Right atrium auricular region (tissue), 2 donors: ENCODE measurements at places on chromosomes 11 and 22. TPM values are rescaled to one million over a fixed set of nuclear protein-coding genes. Genes with fewer than 3 reads are reported as not detected.

- no peak for DNase-seq
- H3K4me1 ChIP-seq: peaks cover 4% of the 10 kb centered on the region
- H3K4me3 ChIP-seq: no peak overlapping the region
- no peaks in the 10 kb centered on the region for H3K27me3 ChIP-seq
Measured at GRCh38 chr11:2701898-2702434, 2.2 kb upstream of the KCNQ1OT1 start.

DNA sequence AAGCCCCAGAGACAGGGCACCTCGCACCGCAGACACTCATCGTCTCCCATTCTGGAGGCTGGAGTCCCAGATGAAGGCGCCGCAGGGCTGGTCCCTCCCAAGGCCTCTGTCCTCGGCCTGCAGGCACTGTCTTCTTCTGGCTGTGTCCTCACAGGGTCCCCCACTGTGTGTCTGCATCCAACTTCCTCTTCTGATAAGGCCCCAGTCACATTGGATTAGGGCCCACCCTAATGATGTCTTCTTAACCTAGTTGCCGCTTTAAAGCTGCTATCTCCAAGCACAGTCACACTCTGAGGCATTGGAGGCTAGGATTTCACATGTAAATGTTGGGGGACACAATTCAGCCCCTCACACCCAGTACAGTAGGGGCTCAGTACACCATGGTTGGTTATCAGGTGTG is 48.9 kb downstream of the DHCR7 start:
- no peaks in the 10 kb centered on the region for H3K36me3 ChIP-seq
- no peak overlapping the region for H3K27ac ChIP-seq
- H3K4me3 ChIP-seq: no peak overlapping the region
- H3K4me1 ChIP-seq: no peaks in the 10 kb centered on the region
- no peaks in the 10 kb centered on the region for H3K27me3 ChIP-seq

DNA sequence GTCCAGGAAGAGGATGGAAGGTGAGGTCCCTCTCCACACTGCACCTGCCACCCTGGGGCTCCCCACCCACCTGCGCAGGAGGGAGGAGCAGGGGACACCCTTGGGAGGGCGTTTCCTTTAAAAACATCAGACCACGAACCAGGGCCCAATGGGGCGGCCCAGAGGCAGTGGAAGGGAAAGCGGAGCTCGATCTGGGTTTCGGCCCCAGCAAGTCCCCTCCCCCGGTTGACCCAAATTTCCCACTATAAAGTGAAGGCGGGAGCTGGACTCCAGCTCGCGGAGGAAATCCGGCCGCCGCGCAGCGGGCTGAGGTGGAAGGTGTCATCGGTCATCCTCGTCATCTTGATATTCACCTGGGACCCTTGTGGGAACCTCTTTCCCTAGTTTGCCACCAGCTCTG is 99.3 kb downstream of the WNT7B start:
- no peak overlapping the region for H3K4me3 ChIP-seq
- no peak overlapping the region for H3K27ac ChIP-seq
- no peaks in the 10 kb centered on the region for H3K36me3 ChIP-seq
- H3K27me3 ChIP-seq: no peaks in the 10 kb centered on the region

GRCh38 chr11:88051396-88051795 is 123.8 kb downstream of the RAB38 start:
- H3K27ac ChIP-seq: no peak overlapping the region
- H3K36me3 ChIP-seq: no peaks in the 10 kb centered on the region
- no peak for DNase-seq
- H3K27me3 ChIP-seq: no peaks in the 10 kb centered on the region
- no peaks in the 10 kb centered on the region for H3K4me1 ChIP-seq
- H3K4me3 ChIP-seq: no peak overlapping the region

DNA sequence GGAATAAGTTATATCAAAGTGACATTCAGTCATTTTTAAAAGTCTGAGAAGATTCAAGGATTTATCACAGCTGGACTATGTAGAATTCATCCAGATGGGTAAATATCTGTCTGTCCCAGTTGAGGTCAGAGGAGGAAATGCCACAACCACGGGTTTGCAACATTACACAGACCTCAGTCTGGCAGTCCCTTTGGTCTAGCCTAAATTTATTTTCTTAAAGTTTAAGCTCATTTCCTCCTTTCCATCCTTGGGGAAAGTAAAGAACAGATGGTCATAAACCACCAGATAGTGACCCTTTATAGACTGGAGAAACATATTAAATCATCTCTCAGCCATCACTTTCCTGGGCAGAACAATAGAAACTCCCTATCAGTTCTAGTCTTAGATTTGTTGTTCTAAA is 238.4 kb upstream of the DDI1 start:
- no peak overlapping the region for H3K4me3 ChIP-seq
- DNase-seq: no peak
- H3K27ac ChIP-seq: peak overlapping the region; percentile 35
- H3K36me3 ChIP-seq: no peaks in the 10 kb centered on the region
- no peaks in the 10 kb centered on the region for H3K4me1 ChIP-seq

GRCh38 chr11:34146411-34146810 is 41.0 kb downstream of the NAT10 start:
- H3K27ac ChIP-seq: no peak overlapping the region
- H3K36me3 ChIP-seq: peaks cover 95% of the 10 kb centered on the region
- no peaks in the 10 kb centered on the region for H3K27me3 ChIP-seq
- DNase-seq: no peak

GRCh38 chr11:76426660-76427059 is 18.2 kb upstream of the EMSY start:
- DNase-seq: no peak
- H3K36me3 ChIP-seq: no peaks in the 10 kb centered on the region
- no peaks in the 10 kb centered on the region for H3K27me3 ChIP-seq
- H3K4me1 ChIP-seq: no peaks in the 10 kb centered on the region
- H3K27ac ChIP-seq: no peak overlapping the region

GRCh38 chr11:30550022-30550542 is 36.1 kb downstream of the MPPED2 start:
- no peak overlapping the region for H3K4me3 ChIP-seq
- H3K36me3 ChIP-seq: no peaks in the 10 kb centered on the region
- no peaks in the 10 kb centered on the region for H3K4me1 ChIP-seq
- no peaks in the 10 kb centered on the region for H3K27me3 ChIP-seq
- no peak overlapping the region for H3K27ac ChIP-seq

- DNase-seq: no peak
- H3K27ac ChIP-seq: no peak overlapping the region
- H3K4me1 ChIP-seq: no peaks in the 10 kb centered on the region
- no peaks in the 10 kb centered on the region for H3K36me3 ChIP-seq
- H3K4me3 ChIP-seq: no peak overlapping the region
- no peaks in the 10 kb centered on the region for H3K27me3 ChIP-seq
Measured at GRCh38 chr11:128261011-128261421, 326.3 kb downstream of the ETS1 start.

GRCh38 chr11:2791521-2792380 is 92.0 kb upstream of the KCNQ1OT1 start:
- H3K27ac ChIP-seq: peak overlapping the region; percentile 4
- H3K4me1 ChIP-seq: peaks cover 30% of the 10 kb centered on the region
- no peak for DNase-seq
- H3K36me3 ChIP-seq: no peaks in the 10 kb centered on the region

DNA sequence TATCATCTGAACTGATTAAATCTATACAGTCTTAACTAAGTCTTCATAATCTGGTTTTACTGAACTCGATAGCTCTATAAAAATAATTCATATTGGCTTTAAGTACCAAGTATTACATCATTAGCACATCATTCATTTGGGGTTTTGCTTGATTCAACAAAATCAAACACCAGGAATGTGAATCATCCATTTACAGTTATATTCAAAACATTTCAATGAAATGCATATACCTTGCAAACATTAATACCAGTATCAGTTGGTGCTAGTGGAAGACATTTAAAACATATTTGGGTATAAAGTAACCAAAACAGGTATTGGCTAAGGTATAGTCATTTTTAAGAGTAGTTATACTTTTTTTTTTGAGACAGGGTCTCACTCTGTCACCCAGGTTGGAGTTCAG is 12.2 kb upstream of the CCDC89 start:
- H3K4me3 ChIP-seq: no peak overlapping the region
- no peaks in the 10 kb centered on the region for H3K4me1 ChIP-seq

GRCh38 chr22:46039535-46039934 is 62.6 kb upstream of the WNT7B start:
- no peaks in the 10 kb centered on the region for H3K27me3 ChIP-seq
- H3K4me1 ChIP-seq: no peaks in the 10 kb centered on the region
- no peaks in the 10 kb centered on the region for H3K36me3 ChIP-seq
- no peak for DNase-seq

- no peaks in the 10 kb centered on the region for H3K4me1 ChIP-seq
- H3K27me3 ChIP-seq: no peaks in the 10 kb centered on the region
- H3K4me3 ChIP-seq: no peak overlapping the region
Measured at GRCh38 chr22:32106930-32107329, 52.2 kb downstream of the C22orf42 start.

GRCh38 chr11:45777127-45777969 is 27.6 kb upstream of the SLC35C1 start:
- DNase-seq: no peak
- no peaks in the 10 kb centered on the region for H3K27me3 ChIP-seq
- no peak overlapping the region for H3K4me3 ChIP-seq
- no peaks in the 10 kb centered on the region for H3K36me3 ChIP-seq

DNA sequence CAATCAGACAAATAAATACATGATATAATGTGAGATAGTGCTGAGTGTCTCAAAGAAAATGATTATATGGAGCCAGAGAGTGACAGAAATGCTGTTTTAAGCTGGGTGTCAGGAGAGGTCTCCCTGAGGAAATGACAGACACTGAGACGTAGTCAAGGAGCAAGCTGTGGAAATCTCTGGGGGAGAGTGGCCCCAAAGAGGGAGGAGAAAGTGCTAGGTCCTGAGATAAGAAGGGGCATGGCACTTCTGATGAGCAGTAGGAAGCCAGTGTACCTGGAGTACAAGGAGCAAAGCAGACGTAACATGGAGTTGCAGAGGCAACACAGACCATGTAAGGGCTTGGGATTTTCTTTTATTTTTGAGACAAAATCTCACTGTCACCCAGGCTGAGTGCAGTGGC is 38.8 kb downstream of the ZNF202 start:
- no peak overlapping the region for H3K27ac ChIP-seq
- DNase-seq: no peak
- H3K4me1 ChIP-seq: no peaks in the 10 kb centered on the region
- no peak overlapping the region for H3K4me3 ChIP-seq

GRCh38 chr11:55571828-55572227 is at the start of gene OR4C16:
Gene OR4C16, plus strand, starts transcription at chr11:55572128. Its CDS starts 0 bp downstream, at chr11:55572128.
- DNase-seq: no peak
- no peak within 1 kb of the TSS for H3K27ac ChIP-seq
- H3K4me3 ChIP-seq: no peak within 1 kb of the TSS
- no peaks in the 10 kb centered on the region for H3K36me3 ChIP-seq
- H3K27me3 ChIP-seq: no peaks in the 10 kb centered on the region
- H3K4me1 ChIP-seq: no peaks in the 10 kb centered on the region

GRCh38 chr22:18085188-18085587 is 7.4 kb downstream of the PEX26 start:
- H3K27me3 ChIP-seq: no peaks in the 10 kb centered on the region
- peaks cover 85% of the 10 kb centered on the region for H3K36me3 ChIP-seq
- no peak overlapping the region for H3K27ac ChIP-seq
- H3K4me3 ChIP-seq: no peak overlapping the region

DNA sequence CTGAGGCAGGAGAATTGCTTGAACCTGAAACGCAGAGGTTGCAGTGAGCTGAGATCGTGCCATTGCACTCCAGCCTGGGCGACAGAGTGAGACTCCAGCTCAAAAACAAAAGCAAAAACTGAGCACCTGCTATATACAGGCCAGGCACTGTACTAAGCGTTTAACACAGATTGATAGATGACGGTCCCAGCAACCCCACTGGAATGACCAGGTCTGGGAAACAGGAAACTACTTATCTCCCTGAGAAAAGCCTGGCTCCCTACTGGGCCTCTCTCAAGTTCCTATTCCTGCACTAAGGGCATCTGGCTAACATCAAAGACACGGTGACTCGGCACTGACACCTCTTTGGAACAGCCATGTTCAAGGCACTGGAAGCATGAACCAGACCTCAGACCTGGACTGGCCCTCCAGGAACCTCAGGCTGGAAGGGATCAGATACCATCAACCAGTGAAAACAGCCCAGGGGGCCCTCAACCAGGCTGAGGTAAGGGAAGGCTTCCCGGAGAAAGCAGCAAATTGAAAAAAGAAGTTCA is 16.6 kb downstream of the ARAP1 start:
- no peaks in the 10 kb centered on the region for H3K27me3 ChIP-seq
- H3K27ac ChIP-seq: peak overlapping the region; percentile 71
- H3K36me3 ChIP-seq: no peaks in the 10 kb centered on the region
- no peak for DNase-seq
- H3K4me1 ChIP-seq: no peaks in the 10 kb centered on the region

DNA sequence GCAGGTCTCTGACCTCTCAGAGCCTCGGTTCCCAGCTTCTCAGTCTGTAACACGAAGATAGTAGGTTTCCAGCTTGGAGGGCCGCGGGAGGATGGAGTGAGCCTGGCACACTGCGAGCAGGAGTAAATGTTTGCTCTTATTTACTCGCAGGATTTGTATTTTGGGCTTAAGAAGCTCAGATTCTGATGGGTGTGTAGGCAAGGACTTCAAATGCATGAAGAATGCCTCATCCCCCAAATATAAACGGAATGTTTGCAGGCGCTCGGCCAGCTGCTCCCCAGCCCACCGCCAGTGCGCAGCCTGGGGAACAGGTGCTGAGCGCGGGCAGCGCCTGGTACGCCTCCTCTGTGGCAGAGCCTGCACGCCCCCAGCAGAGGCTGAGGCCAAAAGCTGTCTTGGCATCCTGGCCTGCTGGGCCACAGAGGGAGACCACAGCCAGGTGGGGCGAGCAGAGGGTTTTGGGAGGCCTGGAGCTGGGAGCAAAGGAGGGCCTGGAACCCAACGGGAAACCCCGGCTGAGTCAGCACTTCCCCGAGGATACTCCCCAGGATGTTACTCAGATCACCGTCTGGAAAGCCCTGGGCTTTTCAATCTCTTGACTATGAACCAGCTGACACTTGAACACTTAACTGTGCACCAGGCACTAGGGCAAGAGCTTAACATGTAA is 9.4 kb downstream of the EHD1 start:
- H3K36me3 ChIP-seq: peaks cover 34% of the 10 kb centered on the region
- H3K4me1 ChIP-seq: no peaks in the 10 kb centered on the region
- no peak for DNase-seq
- no peaks in the 10 kb centered on the region for H3K27me3 ChIP-seq

DNA sequence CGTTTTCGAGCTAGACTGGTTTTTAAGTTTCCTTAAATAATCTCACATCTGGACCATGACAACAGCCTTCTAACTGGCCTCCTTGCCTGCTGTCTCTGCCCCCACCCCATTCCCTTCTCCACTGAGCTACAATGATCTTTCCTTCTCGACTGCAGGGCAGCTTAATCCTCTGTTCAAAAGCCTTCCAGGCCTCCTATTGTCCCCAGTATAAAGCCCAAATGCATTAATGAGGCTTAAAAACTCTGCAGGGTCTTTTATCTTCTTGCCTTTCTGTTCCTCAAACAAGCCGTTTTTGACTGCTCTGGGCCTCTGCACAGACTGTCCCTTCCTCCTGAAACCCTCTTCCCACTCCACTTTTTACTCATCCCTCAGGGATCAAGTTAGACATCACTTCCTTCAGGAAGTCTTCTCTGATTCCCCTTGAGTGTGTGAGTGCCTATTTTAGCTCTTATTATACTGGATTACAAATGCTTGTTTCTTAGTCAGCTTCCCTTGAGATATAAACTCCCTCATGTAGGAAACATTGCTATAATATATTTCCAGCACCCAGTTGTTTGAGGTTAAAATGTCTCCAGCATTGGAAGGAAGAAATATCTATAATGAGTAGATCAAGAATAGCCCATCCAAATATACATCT is 23.6 kb upstream of the PAMR1 start:
- H3K27ac ChIP-seq: no peak overlapping the region
- H3K4me1 ChIP-seq: no peaks in the 10 kb centered on the region
- H3K27me3 ChIP-seq: no peaks in the 10 kb centered on the region

PANX2 gene
- total RNA-seq: 0.67 TPM

GALNT18 gene
- total RNA-seq: 26.8 TPM

EFEMP2 gene
- 117 TPM for total RNA-seq

XKR3 gene
- total RNA-seq: not detected

ANO5 gene
- 38.7 TPM for total RNA-seq

CECR2 gene
- total RNA-seq: 4.8 TPM

DRD2 gene
- total RNA-seq: not detected

OR52A1 gene
- not detected for total RNA-seq
